CD4-positive, alpha-beta T cell treated with Interleukin-1 beta for 1 hour (primary cell): ENCODE measurements at places on chromosomes 7 and 10.

- no peak for DNase-seq
Measured at GRCh38 chr7:117384688-117385362, 42.5 kb downstream of the ASZ1 start.

GRCh38 chr10:1156921-1157614, 100.9 kb downstream of the WDR37 start:
- DNase-seq, result no peak

DNA sequence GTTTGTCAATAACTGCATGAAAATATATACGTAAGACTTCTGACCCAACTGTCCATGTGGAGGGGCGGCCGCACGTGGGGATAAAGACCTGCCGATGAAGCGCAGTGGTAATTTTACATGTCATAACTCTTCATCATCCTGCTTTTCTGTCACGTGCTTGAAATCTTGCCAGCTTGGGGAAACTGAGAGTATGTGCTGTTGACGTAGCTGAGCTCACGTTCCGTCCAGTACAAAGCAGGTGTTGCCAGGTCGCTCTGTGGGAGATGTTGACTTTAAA, 105.1 kb downstream of the INPP5A start:
- DNase-seq, result no peak

DNA sequence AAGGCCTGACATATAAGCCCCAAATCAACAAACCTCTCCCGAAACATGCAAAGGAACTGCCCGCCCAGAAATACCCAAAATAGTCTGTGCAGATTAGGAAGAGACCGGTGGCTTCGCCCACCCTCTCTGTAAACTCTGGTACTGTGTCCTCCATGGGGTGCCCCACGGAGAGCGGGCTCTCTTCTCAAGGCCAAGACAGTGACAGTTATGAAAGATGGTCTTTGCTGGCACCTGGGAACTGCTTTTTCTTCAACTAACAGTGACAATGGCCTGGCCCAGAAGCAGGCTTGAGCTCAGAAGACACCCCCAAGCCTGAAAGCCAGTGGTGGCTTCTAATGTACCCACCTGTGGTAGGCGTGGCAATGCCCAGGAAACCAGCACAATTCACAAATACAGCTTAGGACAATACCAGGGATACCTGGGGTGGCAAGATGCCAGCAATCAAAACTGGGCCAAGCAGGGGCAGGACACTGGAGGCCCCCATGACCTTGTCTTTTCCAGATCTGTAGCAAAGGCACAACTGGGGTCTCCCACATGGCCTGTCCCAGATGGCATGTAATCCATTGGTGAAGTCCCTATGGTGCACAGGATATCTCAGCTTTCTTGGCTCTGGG, 107.6 kb downstream of the NEURL1 start:
- no peak for DNase-seq

DNA sequence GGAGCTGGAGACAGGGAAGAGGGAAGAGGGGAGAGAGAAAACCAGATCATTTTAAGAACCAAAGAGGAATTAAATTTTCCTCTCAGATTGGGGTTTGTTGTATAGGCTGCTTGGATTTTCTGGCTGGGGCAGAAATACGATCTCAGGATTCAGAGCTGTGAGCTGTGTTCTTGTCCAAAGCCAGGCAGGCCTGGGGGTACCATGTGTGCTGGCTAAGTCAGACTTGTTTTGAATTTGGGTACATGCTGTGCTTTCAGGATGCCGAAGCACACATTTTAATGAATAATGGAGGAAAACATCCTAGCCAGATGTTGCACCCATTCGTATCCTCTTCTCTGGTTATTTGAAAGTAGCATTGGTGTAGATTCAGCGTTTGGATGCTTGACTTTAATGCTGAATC, 170.3 kb upstream of the PODXL start:
- DNase-seq, result no peak

DNA sequence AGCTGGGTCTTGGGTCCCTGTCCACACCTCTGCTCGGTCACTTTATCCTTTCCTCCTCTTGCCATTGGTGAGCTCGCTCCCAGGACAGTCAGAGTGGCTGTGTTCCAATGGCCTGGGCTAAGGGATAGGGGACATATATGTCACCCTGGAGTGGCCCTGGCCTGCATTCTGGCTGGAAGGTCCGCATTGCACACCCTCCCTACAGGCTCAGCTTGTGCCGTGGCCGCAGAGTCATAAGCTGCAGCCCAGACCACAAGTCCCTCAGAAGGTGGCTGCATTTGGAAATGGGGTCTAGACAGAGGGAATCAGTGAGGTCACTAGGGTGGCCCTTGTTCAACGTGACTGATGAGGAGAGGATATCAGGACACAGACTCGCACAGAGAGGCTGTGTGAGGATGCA, 363.8 kb upstream of the SHH start:
- no peak for DNase-seq
